ENCODE measurements at places on chromosomes 1 and 21.

DNA sequence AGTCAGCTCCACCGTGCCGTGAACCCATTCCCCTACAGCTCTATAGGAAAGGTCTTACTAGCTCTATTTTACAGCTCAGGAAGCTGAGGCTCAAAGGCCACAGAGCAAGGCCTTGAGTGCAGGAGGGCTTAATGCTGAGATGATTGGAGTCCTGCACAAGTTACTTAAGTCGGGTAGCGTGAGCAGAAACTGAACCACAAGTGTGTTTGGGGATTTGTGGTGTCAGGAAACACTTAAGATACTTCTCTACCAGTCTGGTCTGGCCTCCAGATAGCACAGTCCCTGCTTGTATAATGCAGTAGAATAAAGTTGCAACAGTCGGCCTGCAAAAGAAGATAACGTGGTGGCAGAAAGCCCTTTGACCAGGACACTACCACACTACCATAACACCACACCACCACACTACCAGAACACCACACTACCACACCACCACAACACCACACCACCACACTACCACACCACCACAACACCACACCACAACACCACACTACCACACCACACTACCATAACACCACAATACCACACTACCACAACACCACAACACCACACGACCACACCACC is 118.1 kb downstream of the SPSB1 start:
- DNase-seq = no peak

GRCh38 chr1:202264300-202264699 is 70.7 kb downstream of the LGR6 start:
- no peak for DNase-seq

DNA sequence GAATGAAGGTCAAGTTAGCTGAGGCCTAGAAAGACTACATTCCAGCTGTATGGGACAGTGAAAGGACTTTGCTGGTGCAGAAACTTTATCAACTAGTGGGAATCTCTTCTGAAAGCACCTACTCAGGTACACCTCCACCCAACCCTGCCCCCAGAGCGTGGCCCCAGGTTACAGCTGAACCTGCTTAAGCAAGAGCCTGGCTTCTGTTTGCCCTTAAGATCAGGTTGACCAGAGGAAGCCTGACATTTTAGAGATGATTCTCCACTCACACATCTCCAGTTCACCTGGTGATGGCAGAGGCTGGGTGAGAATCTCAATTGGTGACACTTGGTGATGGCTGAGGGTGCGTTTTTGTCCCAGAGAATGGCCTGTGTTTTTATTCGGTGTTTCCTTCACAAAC is 24.0 kb downstream of the ELAPOR1 start:
- DNase-seq = no peak

- no peak for DNase-seq
These were observed 160.2 kb downstream of the DHRS3 start for GRCh38 chr1:12457771-12458170.

- no peak for DNase-seq
These were observed 30.8 kb upstream of the GLIS1 start for GRCh38 chr1:53769780-53770179.

GRCh38 chr1:231983588-231984193 is 357.1 kb downstream of the DISC1 start:
- no peak for DNase-seq

- DNase-seq = no peak
These were observed 579.9 kb upstream of the NCAM2 start for GRCh38 chr21:20418353-20418752.

GRCh38 chr1:183138301-183138700 is 47.8 kb upstream of the LAMC2 start:
- DNase-seq = no peak

DNA sequence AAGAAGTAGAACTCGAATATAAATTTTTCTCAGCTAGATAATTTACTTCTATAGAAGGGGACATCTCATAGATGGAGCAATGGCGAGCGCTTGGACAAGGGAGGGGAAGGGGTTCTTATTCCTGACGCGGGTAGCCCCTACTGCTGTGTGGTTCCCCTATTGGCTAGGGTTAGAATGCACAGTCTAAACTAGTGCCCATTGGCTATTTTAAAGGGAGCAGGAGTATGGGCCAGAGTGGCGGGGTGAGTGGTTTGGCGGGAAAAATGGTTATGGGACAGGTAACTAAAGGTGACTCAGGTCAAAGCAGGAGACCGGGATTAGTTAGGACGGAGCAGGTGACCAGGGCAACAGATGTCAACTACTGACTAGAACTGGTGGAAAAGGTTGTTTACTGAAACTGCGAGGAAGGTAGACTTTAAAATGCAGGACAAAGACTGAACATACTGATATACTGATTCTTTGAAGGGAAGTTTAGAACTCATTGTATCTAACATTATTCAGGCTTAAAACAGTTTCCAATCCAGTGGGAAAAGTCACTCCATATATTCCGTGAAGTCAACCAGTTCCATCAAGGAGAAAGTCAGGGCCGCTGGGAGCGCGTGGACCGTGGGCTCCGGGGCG is 940 bp upstream of the ATAD3A start:
- no peak for DNase-seq
